ENCODE measurements at places on chromosomes 3 and 15. TPM values are rescaled to one million over a fixed set of nuclear protein-coding genes. Genes with fewer than 3 reads are reported as not detected.

- no peak for DNase-seq
Observed at GRCh38 chr3:180048103-180048502, 11.4 kb upstream of the PEX5L start.

DNA sequence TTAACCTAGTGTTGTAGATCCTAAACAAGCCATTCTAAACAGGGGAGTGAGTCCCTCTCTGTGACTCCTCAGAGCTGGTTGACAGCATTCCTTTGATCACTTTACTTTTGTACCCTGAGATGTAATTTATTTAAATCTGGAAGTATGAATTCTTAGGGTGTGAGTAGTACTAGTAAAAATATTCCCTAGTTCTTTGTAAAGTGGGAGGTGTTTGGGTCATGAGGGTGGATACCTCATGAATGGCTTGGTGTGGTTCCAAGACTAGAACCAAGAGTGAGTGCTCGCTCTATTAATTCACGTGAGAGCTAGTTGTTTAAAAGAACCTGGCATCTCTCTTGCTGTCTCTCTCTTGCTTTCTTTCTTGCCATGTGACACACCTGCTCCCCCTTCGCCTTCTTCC is 223.7 kb downstream of the SQOR start:
- DNase-seq: no peak

- DNase-seq: peak; percentile 35
Observed at GRCh38 chr3:194087280-194087679, 48.7 kb upstream of the HES1 start.

NPAP1 gene
- total RNA-seq: 2.4 TPM

MRAS gene
- total RNA-seq: 22.6 TPM

- DNase-seq: peak; percentile 3
Observed at GRCh38 chr3:172982736-172983364, 158.2 kb downstream of the SPATA16 start.

TIGIT gene
- 5.5 TPM for total RNA-seq

UNC13C gene
- 20.0 TPM for total RNA-seq

IQCH gene
- 2.2 TPM for total RNA-seq
